ENCODE measurements at places on chromosomes 7 and 10. TPM values are rescaled to one million over a fixed set of nuclear protein-coding genes. Genes with fewer than 3 reads are reported as not detected.

Gene RBM20
- polyA plus RNA-seq = 6.7 TPM

Gene RSU1
- polyA plus RNA-seq = 29.0 TPM

Gene SLC29A4
- polyA plus RNA-seq = 1.5 TPM

Gene GDF2
- not detected for polyA plus RNA-seq

Gene MLXIPL
- polyA plus RNA-seq = 11.1 TPM

Gene SLC13A4
- 0.03 TPM for polyA plus RNA-seq

Gene TM9SF3
- 14.4 TPM for polyA plus RNA-seq

Gene NEUROD6
- polyA plus RNA-seq = 0.05 TPM

Gene NME8
- polyA plus RNA-seq = not detected

Gene FAM25A
- not detected for polyA plus RNA-seq

Gene SFTPA1
- not detected for polyA plus RNA-seq

Gene EPO
- polyA plus RNA-seq = not detected

Gene DNAJB6
- 103 TPM for polyA plus RNA-seq

Gene NKX1-2
- polyA plus RNA-seq = not detected

Gene STAG3
- polyA plus RNA-seq = 0.18 TPM

Gene CDHR3
- polyA plus RNA-seq = 0.44 TPM

Gene PPP1R3A
- polyA plus RNA-seq = 14.3 TPM

Gene NPC1L1
- polyA plus RNA-seq = 0.10 TPM

Gene AKR1C2
- polyA plus RNA-seq = 124 TPM

Gene WNT8B
- not detected for polyA plus RNA-seq

Gene KIAA1549
- polyA plus RNA-seq = 0.46 TPM

Gene GPR85
- 0.19 TPM for polyA plus RNA-seq

Gene ZNF679
- polyA plus RNA-seq = not detected

Gene DYNC1I1
- polyA plus RNA-seq = 3.0 TPM

Gene INSYN2A
- 0.01 TPM for polyA plus RNA-seq

Gene LRRN3
- 1.9 TPM for polyA plus RNA-seq

Gene FKBP6
- not detected for polyA plus RNA-seq

Gene ACBD7
- not detected for polyA plus RNA-seq

Gene NEUROG3
- polyA plus RNA-seq = not detected

Gene CALHM3
- not detected for polyA plus RNA-seq

Gene VAX1
- polyA plus RNA-seq = not detected

Gene TAS2R41
- polyA plus RNA-seq = not detected

Gene SPDYE1
- not detected for polyA plus RNA-seq

Gene CALY
- polyA plus RNA-seq = 0.05 TPM

Gene MET
- polyA plus RNA-seq = 11.0 TPM

Gene SPDYE5
- polyA plus RNA-seq = not detected

Gene MYO3A
- 0.04 TPM for polyA plus RNA-seq

Gene GPR146
- polyA plus RNA-seq = 9.9 TPM

Gene ELMO1
- 5.6 TPM for polyA plus RNA-seq

Gene ELN
- polyA plus RNA-seq = 10.6 TPM

Gene GPR15LG
- 0.09 TPM for polyA plus RNA-seq

Gene ATOH7
- not detected for polyA plus RNA-seq

Gene MORN4
- 5.2 TPM for polyA plus RNA-seq

Gene PDZD8
- 5.0 TPM for polyA plus RNA-seq

Gene NFE2L3
- 0.70 TPM for polyA plus RNA-seq

Gene ANKIB1
- polyA plus RNA-seq = 14.6 TPM

Gene MAT1A
- not detected for polyA plus RNA-seq

Gene BAIAP2L1
- polyA plus RNA-seq = 1.2 TPM

Gene MBL2
- polyA plus RNA-seq = not detected

Gene FZD8
- polyA plus RNA-seq = 1.4 TPM

Gene IGF2BP3
- 0.03 TPM for polyA plus RNA-seq

Gene NPY4R
- 0.04 TPM for polyA plus RNA-seq

Gene GRID2IP
- 0.01 TPM for polyA plus RNA-seq

Gene FAM25G
- polyA plus RNA-seq = not detected

Gene CDCA7L
- 2.1 TPM for polyA plus RNA-seq

Gene TMEM26
- 0.05 TPM for polyA plus RNA-seq

Gene PNLIPRP1
- polyA plus RNA-seq = not detected

Gene SAMD9
- polyA plus RNA-seq = 0.93 TPM
